ENCODE measurements at places on chromosomes 2 and 18.

DNA sequence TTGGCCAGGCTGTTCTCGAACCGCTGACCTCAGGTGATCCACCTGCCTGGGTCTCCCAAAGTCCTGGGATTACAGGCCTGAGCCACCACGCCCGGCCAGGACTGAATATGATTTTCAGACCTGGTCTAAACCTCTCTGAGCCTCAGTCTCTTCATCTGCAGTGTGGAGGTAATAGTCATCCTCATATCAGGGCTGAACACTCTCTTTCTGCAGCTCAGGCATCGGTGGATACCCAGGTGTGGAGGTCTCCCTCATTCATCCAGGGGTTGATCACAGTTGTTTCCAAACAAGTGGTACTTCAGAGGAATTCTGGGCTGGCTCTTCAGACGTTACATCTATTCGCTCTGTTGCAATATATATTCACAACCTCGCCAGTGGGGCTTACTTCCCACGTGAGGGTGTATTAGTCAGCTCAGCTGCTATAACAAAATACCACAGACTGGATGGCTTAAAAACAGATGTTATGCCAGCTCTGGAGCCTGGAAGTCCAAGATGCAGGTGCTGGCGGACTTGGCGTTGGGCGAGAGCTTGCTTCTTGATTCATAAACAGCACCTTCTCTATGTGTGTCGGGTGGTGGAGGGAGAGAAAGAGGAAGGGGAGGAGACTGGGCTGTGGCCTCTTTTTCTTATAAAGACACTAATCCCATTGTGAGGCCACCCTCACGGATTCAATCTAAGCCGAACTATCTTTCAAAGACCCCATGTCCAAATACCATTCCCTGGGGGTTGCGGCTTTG, 2.9 kb upstream of the MBP start:
- no peak for DNase-seq

- no peak for DNase-seq
Measured at GRCh38 chr2:28628506-28628905, 123.1 kb upstream of the PPP1CB start.

DNA sequence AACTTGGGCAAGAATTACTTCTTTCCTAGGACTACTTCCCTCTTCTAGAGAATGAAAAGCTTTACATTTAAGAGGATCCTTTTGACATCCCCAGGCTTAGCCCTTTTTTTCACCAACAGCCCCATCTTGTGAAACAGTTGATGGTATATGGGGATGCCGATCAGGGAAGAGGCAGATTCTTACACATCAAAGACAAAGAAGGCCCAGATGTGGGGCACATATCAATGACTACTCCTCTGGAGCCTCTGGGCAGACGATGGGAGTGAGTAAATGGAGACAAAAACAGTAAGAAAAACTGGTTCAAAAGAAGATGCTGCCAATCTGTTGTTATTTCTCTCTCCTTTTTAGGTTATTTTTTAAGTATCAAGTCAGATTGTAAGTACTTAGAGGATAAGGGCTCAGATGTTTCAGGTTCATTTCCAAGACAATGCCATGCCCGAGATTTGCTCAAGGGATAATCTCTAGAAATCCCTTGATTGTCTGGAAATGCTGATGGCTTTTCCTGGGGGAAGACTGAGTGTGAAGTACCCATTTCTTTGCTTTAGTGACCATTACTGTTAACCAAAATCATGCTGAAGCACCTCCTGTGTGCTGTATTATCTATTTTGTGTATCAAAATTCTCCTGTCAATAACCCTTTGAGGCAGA, 117.5 kb downstream of the EPHA4 start:
- no peak for DNase-seq

- no peak for DNase-seq
Measured at GRCh38 chr18:46920653-46921052, 3.3 kb downstream of the KATNAL2 start.

- DNase-seq, result no peak
Measured at GRCh38 chr2:43292851-43293743, 66.7 kb upstream of the ZFP36L2 start.

GRCh38 chr2:231222318-231223000, 24.0 kb downstream of the ARMC9 start:
- DNase-seq, result no peak

DNA sequence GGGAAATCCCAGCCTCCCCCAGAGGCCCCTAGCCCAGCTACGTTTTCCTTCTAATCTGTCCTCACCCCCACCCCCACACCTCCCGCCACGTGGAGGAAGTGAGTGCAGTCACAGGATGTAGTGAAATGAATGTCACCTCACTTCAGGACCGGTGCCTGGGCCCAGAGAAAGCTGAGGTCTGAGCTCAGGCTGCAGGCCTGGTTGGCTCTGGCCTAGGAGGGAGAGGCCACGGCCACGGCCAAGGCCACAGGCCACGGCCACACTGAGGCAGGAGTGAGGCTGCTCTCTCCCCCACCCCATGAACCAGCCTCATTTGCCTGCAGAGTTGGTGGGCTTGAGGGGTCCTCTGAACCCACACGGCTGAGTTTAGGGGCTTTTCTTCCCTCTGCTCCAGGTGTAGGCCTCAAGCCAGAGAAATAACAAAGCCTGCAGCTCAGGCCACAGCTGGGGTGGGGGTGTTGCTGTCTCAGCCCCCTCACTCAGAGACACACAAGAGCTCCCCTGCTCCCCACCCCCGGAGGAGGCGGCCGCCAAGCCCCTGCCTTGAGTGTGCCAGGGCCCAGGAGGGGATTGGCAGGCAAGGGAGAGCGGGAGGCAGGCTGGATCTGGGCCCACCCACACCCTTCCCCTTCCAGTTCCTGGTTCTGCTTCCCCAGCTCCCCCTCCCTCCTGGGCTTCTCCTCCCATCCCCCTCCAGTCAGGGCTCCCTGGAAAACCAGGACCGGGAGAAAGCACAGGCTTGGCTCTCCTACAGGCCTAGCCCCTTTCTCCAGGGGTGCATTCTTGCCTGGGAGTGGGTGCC, 27.0 kb downstream of the DNMT3A start:
- peak; percentile 60 for DNase-seq

GRCh38 chr2:11128243-11128951, 26.9 kb upstream of the SLC66A3 start:
- DNase-seq, result no peak

- peak; percentile 79 for DNase-seq
Measured at GRCh38 chr2:8682719-8683667, 1.1 kb downstream of the ID2 start.

DNA sequence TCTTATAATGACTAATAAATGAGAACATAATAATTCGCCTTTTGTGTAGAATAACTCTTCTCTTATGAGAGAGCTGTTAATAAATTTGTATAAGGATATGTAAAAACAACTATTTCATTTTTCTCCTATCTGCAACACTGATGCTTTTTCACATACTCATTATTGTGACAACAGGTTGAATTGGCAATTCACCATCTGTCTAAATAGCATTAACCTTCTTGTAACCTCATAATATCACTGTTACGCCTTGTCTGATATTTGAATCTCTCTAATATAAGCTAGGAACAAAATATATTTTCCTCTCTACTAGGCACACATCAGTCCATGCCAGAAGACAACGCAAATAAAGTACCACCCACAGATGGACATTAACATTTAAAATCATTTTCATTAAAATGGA, 938.9 kb downstream of the CPS1 start:
- DNase-seq, result no peak

DNA sequence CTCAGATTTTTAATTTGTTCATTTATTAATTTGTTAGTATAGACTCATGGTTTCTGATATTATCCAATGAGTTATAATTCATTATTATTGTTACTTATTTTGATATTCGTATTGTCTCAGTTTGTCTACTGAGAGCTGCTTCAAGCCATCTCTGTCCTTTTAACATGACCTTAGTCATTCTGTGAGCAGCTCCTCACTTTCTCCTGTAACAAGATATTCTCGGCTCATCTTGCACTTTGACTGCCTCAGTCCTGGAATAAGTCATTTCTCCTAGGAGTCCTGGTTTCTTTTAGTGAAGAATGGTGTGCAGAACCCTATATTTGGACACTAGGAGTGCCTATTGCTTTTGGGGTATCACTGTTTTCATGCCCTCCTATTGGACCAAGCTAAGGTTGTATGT, 13.2 kb downstream of the ASB1 start:
- no peak for DNase-seq

DNA sequence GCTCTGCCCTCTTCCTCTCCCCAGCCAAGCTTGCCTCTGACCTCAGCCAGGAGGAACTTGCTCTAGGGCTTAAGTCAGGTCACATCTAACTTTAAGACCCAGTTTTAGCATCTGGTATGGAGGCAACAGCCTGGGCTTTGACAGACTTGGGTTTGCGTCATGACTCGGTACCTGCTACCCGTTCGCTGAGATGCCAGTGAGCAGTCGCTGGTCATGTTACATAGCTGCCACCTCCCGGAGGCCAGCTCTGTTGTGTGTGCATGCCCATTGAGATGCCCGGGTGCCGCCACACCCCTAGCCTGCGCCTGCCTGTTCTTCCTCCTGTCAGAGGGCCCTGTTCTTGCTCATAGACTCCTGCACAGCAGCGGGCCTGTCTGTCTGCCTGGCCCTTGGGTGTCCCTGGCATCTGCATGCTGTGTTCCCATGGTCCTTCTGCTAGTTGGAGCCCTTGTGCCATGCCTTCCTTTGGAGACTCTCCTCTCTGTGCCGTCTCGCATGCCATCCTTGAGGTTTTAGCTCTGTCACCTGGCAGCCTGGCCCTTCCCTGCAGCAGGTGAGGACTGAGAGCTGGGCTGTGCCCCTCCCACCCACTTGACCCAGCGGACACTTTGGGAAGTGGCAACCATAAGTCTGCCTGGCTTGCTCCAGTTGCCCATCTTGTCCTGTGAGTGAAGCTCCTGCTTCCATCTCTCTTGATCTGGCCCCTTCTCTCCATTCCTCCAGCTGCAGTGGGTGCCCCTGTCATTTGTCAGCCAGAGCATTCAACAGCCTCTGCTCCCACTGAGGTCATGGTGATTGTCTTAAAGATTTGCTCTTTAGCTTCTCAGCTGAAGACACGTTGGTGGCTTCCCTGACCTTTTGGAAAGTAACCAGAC, 24.9 kb downstream of the ASAP2 start:
- no peak for DNase-seq

DNA sequence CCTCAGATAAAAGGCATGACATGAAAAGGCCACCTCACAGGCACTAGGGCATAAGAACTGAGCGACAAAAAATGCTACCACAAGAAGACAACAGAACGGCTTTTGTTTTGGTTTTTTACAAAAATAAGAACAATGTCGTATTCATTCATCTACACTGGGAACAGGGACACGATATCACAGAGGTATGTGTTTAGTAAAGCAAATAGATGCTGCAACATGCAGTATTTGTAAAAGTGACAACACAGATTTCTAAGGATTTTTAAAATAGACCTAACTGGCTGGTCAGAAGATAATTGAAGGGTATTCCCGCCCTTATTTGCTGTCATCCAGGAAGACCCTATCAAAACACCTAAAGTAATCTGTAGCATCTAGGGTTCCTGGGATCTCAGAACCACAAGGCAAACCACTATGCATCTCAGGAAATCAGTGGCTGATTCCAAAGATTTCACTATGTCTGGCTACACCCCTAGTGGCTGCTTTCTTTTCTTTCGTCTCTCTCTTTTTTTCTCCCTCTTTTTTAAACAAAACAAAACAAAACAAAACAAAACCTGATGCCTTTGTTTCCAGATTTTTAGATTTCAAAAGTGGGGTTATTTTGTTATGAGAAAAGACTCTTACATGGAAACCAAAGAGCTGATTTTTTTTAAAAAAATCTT, 97.2 kb downstream of the BCL11A start:
- DNase-seq, result no peak

DNA sequence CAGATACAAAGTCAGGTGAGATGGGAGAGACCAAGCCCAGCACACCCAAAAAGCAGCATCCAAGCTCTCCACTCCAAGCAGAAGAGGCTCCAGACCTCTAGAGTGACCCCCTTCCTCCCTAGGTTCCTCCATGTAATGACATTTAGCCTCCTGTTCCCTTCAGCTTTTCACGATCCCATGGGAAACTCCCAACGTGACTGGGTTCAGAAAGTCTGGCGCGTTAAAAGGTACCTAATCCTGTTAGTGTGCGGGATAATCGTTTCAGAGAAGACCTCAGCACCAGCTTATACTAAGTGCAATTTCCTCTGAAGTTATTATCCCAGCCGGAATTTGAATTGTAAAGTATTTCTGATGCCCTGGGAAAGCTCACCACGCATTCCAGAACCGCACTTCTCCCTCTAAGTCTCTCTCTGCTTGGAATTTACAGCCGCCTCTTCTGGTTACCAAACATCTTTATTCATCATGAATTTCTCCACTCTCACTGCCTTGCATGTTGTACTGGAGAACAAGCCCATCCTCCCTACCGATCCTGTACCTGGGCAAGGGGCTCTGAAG, 46.9 kb downstream of the CCBE1 start:
- no peak for DNase-seq

- DNase-seq, result no peak
Measured at GRCh38 chr2:192887337-192887736, 692.6 kb upstream of the TMEFF2 start.

DNA sequence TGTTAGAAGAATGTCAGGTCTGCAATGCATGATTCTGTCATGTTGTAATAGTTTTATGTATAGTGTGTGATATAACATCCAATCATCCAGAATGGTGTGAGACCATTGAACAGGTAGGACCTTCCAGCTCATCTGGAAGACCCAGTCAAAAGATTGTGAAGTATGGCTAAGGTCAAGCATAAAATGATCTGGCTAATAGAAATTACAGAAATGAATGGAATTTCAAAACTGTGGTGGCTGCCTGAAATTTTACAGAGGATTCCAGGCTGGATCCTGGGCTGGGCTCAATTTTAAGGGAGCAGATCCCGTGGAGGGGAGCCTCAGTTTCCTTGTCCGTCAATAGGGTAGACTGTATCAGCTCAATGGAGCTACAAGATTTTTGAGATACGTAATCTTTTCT, 39.1 kb downstream of the ACKR3 start:
- DNase-seq, result no peak

- no peak for DNase-seq
Measured at GRCh38 chr2:71526975-71527374, 73.6 kb downstream of the DYSF start.

- DNase-seq, result peak; percentile 76
Measured at GRCh38 chr18:35005963-35006577, 35.1 kb upstream of the MAPRE2 start.

DNA sequence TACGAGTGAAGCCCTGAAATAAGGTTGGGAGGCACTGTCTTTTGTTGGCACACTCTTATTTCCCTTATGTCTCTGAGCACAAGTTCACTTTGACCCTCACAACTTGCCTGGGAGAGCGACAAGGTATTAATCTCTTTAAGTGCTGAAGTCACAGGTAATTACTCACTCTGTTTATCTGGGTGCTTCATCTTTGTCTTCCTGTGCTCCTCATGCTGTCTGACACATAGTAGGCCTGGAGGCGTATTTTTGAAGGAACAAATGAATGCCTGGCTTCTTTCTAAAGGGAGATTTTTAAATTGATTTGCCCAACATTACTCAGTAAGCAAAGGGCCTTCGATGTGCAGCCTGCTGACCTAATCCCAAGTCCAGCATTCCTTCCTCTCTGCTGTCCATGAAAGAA, 507.1 kb upstream of the TNP1 start:
- no peak for DNase-seq

DNA sequence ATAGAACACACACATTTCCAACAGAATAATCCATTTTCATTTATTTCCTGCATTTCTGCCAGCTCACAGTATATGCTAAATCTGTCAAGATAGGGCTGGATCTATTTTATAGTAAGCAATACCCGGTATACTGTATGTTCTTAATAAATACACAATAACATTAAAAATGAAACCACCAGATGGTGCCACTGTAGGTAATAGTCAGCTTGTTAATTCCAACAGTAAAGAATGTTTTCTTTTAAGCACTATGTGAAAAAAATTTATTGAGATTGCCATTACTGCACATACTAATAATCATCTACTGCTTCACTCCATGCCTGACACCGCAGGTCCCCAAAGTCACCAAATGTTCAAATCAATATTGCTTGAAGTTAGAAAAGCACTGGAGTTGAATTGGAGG, 131.5 kb upstream of the PGAP1 start:
- DNase-seq, result no peak

Measured in retina (tissue), 1 donor.